ENCODE measurements at places on chromosomes 7 and 10.

GRCh38 chr7:150359622-150360362 lies 8.8 kb upstream of the REPIN1 start:
- DNase-seq, result no peak

DNA sequence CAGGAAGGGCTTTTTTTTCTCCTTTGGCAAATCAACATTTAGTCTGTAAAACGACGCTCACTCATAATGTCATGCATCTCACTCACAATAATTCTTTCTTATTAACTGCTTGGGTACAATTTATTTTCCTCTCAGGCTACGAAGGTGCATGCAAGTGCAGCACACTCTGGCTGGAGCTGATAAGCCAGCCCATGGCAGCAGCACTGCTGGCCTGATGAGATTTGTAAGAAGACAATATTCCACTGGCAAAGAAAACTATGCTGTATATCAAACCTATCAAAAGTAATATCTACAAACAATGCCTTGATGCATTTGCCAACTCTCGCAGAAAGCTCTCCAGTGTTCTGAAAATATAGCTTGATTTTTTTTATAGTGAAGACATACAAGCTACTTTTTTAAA lies 170.0 kb upstream of the PHF14 start:
- no peak for DNase-seq

DNA sequence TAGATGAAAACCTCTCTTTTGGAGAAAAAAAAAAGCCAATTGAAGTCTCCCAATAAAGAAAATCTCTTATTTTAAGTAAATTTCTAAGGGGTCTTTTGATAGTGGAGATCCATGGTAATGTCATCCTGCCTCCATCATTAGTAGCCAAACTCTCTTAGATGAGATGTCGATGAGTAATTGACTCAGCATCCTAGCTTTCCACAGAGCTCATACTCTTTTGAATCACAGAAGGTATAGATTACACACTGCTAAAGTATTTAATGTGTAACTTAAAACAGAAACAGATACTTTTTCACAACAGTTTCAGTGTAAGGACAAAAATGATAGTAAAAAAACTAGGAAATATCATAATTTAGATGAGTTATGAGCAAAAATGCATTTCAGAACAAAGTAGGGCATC lies 19.4 kb downstream of the MAGI2 start:
- DNase-seq, result no peak

- no peak for DNase-seq
These were observed 319 bp upstream of the STX1A start for GRCh38 chr7:73719806-73720169.

DNA sequence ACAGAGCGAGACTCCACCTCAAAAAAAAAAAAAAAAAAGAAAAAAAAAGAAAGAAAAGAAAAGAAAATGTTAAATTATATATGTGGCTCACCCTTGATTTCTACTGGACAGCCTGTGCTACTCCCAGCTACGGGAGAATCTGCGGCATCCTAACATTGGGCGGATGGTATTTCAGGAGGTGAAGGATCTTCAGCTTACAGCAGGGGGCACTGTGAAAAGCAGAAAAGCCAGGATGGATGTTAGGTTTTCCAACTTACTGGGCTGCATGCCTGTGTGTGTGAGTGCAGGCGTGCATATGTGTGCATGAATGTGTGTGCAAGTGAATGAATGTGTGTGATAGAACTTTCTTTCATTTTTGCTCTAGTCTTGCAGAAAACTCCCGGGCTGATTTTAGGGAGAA lies 1066.5 kb downstream of the TYW1 start:
- no peak for DNase-seq

DNA sequence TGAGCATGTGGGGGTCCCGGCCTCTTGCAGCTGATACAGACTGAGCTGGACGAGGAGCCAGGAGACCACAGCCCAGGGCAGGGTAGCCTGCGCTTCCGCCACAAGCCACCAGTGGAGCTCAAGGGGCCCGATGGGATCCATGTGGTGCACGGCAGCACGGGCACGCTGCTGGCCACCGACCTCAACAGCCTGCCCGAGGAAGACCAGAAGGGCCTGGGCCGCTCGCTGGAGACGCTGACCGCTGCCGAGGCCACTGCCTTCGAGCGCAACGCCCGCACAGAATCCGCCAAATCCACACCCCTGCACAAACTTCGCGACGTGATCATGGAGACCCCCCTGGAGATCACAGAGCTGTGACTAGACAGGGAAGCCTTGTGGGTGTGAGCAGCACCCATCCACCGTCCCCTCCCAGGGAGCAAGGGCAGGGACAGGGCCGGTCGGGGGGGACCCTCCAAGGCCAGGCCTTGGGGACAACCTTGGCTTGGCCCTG lies 36.1 kb downstream of the PSAP start:
- DNase-seq, result no peak

DNA sequence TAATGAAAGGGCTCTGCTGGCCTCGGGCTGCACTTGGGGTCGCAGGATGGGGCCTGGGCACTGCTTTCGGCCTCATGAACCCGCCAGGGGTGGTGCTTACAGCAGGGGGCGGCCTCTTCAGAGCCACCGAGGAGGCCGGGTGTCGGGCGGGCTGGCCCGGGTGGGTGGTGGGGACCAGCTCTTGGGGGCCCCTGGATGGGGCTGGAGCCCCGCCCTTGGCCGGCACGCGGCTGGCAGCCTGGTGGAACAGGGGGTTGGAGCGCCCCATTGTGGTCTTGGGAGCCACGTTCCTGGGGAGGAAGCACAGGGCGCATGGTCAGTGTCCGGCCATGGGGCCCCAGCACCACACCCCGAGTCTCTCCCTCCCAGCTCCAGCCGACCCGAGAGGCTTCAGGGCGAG lies 8.8 kb downstream of the ADAM8 start:
- no peak for DNase-seq

All from activated effector memory CD4-positive, alpha-beta T cell treated with Interleukin-2 at 50 U/mL for 16 hours (primary cell).